ENCODE measurements at places on chromosomes 4 and X.

DNA sequence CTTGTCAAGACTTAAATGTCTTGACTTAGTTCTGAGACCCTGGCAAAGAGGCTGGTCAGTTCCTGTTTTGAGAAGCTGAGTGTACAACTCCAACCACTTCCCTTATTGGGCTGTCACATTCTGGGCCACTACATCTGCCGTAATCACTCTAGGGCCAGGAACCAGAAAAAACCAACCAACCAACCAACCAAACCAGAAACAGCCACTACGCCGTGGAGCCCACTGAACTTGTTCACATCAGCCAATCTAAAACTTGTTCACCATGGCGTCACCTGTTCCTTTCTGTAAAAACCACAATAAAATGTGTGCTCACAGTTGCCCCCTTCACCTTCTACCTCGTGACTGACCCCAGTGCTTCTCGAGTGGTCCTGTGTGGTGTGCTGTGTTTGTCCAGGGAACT is 107.3 kb downstream of the JADE1 start:
- no peak for DNase-seq

- no peak for DNase-seq
Measured at GRCh38 chrX:47674776-47675175, 15.8 kb upstream of the UXT start.

GRCh38 chr4:90317785-90318184 is 190.6 kb downstream of the CCSER1 start:
- DNase-seq: no peak

GRCh38 chr4:8536467-8536866 is 43.7 kb upstream of the GPR78 start:
- no peak for DNase-seq

- DNase-seq: no peak
Measured at GRCh38 chrX:149830192-149830873, 48.6 kb downstream of the MAGEA9 start.

GRCh38 chrX:40644821-40645358 is 2.5 kb downstream of the CXorf38 start:
- no peak for DNase-seq

DNA sequence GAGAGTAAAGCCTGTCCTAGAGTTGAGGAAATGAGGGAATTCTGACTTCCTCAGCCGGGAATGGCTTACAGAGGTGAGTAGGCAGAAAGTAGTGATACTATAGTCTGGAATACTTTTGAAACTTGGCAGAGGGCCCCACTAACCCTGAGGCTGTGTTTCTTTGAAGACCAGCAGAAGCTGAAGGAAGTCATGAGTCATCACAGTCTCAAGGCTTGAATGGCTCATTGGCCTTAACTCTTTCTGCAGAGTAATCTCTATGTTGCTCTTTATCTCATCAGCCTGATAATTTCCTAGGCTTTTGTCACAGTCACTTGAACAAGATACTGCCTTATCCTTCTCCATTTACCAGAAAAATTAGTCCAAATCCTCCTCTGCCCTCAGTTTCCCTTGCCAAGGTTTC is 80.8 kb downstream of the ANKRD50 start:
- DNase-seq: no peak

GRCh38 chr4:83591056-83591455 is 55.1 kb downstream of the GPAT3 start:
- DNase-seq: no peak

GRCh38 chr4:75189711-75190335 is 256.9 kb downstream of the PARM1 start:
- DNase-seq: no peak

DNA sequence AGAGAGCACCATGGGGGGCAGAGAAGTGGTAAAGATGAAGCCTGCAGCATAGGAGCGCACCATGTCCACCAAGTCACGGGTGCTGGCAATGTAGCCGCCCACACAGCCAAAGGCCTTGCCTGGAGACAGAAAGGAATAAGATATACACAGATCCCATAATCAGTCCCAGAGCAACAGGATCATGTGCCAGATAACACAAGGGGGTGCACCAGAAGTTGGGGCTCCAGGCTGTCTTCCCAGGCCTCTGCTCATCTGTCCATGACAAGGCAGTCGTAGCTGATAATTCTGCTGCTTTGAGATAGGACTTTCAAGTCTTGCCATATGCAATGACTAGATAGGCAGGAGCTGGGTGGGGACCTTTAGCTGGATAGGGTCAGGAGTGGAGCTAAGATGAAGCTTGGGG is 14.7 kb downstream of the APEX2 start:
- DNase-seq: no peak

GRCh38 chrX:11899091-11899490 is 141.1 kb downstream of the MSL3 start:
- no peak for DNase-seq

GRCh38 chrX:76183289-76184049 is 10.6 kb downstream of the PBDC1 start:
- no peak for DNase-seq

DNA sequence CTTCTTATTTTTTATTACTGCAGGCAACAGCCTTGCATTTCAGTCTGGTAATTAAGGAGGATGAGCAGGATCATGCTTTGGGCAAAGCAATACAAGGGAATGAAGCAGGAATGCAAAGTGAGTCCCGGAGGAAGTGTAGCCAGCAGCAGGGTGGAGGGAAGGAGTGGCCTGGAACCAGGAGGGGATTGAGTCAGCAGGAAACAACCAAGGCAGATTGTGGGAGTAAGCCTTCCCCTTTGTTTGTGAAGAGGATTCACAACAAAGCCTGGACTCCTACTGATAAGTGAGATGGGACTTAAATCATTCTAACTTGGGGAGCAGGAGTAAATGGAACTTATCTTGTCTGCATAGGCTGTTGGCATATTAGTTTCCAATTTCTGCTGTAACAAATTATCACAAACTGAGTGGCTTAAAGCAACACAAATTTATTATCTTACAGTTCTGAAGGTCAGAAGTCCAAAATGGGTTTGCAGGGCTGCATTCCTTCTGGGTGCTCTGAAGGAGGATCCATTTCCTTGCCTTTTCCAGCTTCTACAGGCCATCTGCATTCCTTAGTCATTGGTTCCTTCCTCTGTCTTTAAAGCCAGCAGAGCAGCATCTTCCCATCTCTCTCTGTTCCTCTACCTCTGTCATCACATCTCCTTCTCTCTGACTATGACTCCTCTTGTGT is 93.2 kb upstream of the AP1S2 start:
- DNase-seq: no peak

DNA sequence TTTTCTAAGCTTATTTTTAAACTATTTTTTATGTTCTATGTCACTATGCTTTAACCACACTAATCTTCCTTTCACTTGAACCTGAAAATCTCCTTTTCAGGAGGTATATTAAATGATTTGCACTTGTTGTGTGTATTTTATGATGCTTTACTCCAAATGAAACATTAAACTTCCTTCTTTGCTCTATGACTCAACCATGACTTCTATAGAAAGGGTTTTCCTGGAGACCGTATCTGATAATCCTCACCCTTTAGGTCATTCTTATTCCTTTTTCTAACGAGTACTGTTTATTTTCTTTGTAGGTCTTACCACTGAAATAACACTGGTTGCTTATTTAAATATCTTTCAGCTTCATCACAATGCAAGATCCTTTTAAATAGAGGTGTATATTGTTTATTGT is 1163.2 kb downstream of the PCDH18 start:
- no peak for DNase-seq

DNA sequence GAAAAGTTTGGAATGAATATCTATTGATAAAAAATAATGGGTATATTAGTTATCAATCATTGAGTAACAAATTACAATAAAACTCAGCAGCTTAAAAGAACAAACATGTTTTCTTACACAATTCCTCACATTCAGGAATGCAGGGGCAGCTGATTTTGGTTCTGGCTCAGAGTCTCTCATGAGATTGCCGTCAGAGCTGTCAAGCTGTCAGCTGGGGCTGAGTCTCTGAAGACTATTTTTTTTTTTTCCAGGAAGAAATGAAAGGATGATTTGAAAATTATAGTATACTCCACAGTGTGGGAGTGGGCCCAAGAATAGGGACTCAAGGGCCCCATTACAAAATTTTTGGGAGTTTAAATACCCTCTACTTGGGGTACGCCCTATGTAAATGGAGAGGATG is 219.1 kb downstream of the GC start:
- no peak for DNase-seq

GRCh38 chrX:118990512-118991227 is 16.3 kb downstream of the LONRF3 start:
- DNase-seq: no peak

DNA sequence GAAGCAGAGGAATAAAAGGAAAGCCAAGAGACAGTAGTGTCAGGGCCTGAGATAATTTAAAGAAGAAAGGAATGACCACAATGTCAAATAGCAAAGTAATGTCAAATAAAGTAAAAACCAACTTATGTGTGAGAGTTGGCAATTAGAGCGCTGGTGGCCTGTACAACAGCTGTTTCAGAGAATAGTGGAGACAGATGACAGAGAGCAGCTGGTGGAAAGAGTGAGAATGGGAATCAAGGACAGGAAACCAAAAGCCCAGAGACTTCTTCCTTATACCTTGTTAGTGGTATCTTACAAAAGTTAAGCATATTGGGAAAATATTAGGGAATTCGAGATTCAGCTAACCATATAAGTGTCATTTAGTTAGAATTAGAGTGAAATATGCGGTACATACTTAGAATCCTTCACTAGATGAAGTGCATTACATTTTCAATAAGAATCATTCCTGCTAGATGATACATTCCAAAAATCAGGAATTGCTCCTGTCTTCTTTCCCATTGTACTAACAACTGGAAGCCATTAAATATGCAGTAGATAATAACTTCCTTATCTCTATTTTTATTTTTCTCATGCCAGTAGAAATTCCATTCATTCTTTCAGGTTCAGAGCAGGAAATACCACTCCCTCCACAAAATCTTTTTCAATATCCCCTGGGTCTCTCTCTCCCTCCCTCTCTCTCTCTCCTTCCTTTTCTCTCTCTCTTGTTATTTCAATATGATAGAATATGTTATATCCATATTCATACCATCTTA is 525.4 kb downstream of the CENPC start:
- DNase-seq: no peak

- DNase-seq: no peak
Measured at GRCh38 chr4:153095448-153096204, 108.6 kb upstream of the TRIM2 start.

GRCh38 chr4:16072168-16072567 is 11.7 kb downstream of the PROM1 start:
- DNase-seq: no peak

DNA sequence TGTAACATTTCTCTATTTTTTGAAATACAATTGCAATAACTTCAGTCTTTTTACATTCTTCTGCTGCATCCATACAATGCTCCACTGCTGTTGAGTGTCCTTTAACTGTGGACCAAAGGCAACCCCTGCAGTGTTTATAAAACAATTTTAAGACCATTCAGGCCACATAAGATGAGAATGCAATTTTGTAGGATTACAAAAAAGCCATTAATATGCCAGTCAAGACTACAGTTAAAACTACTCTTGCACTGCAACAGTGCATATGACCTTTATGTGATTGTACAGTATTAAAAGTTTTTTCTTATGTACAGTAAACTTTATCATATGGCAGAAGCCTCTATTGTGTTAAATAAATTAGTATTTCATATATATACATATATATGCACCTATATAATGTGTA is 55.7 kb upstream of the ATOH1 start:
- no peak for DNase-seq

DNA sequence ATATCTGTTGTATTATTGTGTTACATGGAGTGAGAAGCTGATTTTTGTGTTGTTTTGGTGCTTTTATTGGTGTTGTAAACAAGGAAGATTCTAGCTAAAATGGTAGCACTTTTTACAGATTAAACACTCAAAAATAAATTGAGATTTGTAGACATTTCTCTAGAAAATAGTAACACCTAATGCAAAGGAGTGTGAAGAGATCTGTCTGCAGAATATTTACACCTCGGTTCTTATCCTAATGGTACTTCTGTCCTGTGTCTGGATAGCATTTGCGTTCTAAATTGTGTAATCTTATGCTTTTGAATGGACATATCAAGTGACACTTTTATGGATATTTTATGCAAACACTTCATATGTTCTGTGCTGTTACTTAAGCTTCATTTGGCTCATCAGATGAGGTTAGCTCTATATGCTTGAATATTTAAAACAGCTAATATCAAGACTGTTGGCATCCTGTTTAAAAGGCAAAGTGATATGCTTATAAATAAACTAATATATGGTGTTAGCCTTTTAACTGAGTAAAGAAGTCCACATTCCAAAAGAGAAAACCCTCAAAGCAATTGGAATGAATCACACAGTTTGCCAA is 6.0 kb downstream of the PCDH7 start:
- DNase-seq: no peak

- DNase-seq: no peak
Measured at GRCh38 chr4:174713821-174714220, 115.2 kb downstream of the GLRA3 start.

GRCh38 chrX:39161611-39162255 is 360.5 kb downstream of the MID1IP1 start:
- no peak for DNase-seq

- no peak for DNase-seq
Measured at GRCh38 chrX:14027511-14028019, 2.1 kb downstream of the GEMIN8 start.

DNA sequence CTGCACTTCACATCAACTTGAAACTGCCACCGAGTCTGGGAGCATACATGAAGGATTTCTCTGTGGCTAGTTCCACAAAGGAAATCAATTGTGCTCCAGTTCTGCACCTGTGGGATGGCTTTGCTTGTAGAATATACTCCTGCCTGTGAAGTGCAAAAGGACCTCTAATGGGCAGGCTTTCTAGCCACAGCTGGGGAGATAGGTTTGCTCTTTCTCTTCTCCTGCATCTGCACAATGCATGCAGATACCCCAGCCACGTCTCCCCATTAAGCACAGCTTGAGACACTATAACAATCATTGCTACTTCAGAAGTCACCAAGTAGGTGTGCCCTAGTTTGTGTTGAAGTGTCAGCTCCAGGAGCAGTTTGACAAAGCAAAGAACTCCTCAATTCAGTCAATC is 364.6 kb downstream of the ZIC3 start:
- DNase-seq: no peak

DNA sequence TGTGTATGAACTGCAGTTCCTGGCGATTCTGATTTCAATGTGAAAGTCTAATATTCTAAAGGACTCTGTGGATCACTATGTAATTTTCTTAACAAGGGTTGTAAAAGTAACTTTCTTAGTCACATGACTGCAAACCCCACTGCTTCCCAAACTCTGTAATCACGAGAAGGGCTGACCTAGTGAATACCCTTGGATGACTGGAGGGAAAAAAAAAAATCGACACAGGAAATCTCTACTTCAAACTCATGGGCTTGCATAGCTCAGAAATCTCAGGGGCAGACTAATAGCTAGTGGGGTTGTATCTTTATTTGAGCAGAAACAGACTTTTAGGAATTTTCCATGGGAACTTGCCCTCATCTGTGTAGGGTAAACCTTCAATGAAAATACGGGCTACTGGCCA is 4.8 kb upstream of the MXRA5 start:
- DNase-seq: no peak

Measured in urinary bladder (tissue), 4 donors.